ENCODE measurements at places on chromosomes 12 and 14.
A peak's percentile ranks its signal among the peaks of the same experiment; 100 is the strongest.

- no peaks in the 10 kb centered on the region for H3K36me3 ChIP-seq
- H3K4me3 ChIP-seq: no peak overlapping the region
- no peaks in the 10 kb centered on the region for H3K27me3 ChIP-seq
- DNase-seq: peak; percentile 41
- H3K4me1 ChIP-seq: no peaks in the 10 kb centered on the region
Observed at GRCh38 chr12:65300679-65301349, 22.3 kb downstream of the MSRB3 start.

DNA sequence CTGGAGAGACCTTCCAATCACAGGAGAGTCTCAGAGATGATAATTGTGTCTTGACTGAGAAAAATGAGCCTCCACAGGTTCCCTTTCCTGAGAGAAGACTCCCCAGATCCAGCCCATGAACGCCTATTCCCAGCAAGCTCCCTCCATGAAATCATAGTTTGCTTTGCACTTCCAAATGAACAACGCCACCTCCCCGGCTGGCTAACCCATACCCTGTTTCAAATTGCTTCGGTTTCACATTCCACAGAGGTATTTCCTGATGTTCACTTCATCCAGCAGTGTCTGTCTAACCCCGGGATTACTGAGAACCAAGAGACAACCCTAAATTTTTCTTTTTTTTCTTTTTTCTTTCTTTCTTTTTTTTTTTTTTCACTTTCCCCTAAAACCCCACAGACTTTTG is 124.1 kb upstream of the RFLNA start:
- peaks cover 6% of the 10 kb centered on the region for H3K4me1 ChIP-seq
- H3K27me3 ChIP-seq: peaks cover 22% of the 10 kb centered on the region
- H3K4me3 ChIP-seq: no peak overlapping the region
- H3K27ac ChIP-seq: no peak overlapping the region
- DNase-seq: no peak
- no peaks in the 10 kb centered on the region for H3K36me3 ChIP-seq

DNA sequence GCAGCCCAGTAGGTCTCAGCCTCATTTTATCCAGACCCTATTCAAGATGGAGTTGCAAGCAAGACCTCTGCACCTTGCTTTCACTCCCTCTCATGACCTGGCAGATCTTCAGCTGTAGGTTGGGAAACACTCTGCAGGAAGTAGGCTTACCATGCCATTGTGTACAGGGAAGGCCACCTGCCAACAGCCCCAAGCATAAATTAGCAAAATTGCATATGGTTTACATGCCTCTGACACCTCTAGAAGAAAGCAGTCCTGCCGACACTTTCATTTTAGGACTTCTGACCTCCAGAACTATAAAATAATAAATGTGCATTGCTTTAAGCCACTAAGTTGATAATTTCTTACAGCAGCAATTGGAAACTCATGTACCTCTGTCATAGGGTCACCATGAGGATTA is 96.9 kb downstream of the SLC15A4 start:
- peaks cover 13% of the 10 kb centered on the region for H3K27me3 ChIP-seq
- H3K36me3 ChIP-seq: no peaks in the 10 kb centered on the region
- no peak overlapping the region for H3K4me3 ChIP-seq
- H3K27ac ChIP-seq: no peak overlapping the region
- DNase-seq: no peak

- H3K36me3 ChIP-seq: no peaks in the 10 kb centered on the region
- peaks cover 64% of the 10 kb centered on the region for H3K4me1 ChIP-seq
- H3K27ac ChIP-seq: peak overlapping the region; percentile 88
- DNase-seq: peak; percentile 77
- no peaks in the 10 kb centered on the region for H3K27me3 ChIP-seq
Observed at GRCh38 chr14:20799456-20799891, 3.2 kb downstream of the RNASE1 start.

GRCh38 chr14:78847801-78848200 is 677.6 kb downstream of the NRXN3 start:
- no peaks in the 10 kb centered on the region for H3K36me3 ChIP-seq
- H3K27me3 ChIP-seq: no peaks in the 10 kb centered on the region
- no peak overlapping the region for H3K4me3 ChIP-seq
- no peak overlapping the region for H3K27ac ChIP-seq

DNA sequence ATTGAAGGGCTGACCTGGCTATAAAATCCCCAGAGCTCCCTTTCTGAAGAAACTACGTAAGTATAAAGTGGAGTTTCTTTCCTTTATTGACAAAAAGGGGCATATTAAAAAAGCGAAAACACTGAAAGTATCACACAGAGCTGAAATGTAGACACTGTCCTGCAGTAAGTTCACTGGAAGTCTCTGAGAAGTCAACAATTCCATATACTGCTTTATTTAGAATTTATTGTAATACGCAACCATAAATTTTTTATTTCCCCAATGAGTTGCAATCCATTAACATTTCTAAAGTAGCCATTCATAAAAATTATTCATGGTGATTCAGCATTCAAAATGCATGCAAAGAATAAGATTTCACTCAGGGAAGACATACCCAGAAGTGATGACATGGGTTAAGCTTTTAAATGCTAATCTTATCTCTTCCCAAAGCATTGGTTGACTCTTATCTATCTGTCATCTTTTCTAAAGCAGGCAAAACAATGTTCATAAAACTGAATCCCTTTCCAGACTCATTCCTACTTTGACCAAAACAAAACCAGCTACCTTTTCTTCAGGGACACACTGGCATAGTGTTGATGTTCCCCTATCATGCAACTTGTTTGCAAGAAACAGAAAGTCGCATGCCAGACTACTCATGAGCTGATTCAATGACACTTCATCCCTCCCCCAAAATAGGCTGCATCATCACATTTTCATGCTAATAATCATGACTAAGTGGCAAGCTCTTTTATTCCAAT is 17.3 kb downstream of the KITLG start:
- no peaks in the 10 kb centered on the region for H3K27me3 ChIP-seq
- no peaks in the 10 kb centered on the region for H3K4me1 ChIP-seq
- H3K4me3 ChIP-seq: no peak overlapping the region
- no peak overlapping the region for H3K27ac ChIP-seq

GRCh38 chr12:12396694-12397093 is 39.8 kb downstream of the BORCS5 start:
- DNase-seq: no peak
- H3K36me3 ChIP-seq: no peaks in the 10 kb centered on the region
- H3K27ac ChIP-seq: no peak overlapping the region
- no peak overlapping the region for H3K4me3 ChIP-seq

- H3K4me3 ChIP-seq: no peak overlapping the region
- peaks cover 35% of the 10 kb centered on the region for H3K4me1 ChIP-seq
- no peaks in the 10 kb centered on the region for H3K36me3 ChIP-seq
- peak overlapping the region; percentile 18 for H3K27ac ChIP-seq
Observed at GRCh38 chr12:123140676-123141614, 9.9 kb downstream of the PITPNM2 start.

DNA sequence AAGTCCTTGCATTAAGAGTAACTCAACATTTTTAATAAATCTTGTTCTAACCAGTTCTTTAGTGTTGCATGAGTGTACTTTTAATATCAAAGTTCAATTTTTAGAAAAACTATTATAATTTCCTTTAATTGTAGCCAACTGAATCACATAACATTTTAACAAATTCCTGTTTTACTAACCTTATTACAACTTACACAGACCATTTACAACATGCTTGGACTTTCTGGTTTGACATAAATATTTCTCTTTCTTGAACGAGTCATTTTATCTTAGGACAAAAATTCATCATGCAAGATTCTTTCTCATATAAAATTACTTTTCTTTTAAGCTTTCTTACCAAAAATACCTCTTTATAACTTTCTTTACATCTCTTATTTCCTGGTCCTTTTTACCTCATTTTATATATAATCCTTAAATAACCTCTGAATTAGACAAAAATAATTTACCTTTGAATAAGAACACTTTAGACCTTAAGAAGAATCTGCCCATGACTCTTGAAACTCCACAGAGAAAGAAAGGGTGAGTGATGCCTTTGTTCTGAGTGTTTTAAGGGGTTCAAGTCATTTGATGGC is 3.9 kb downstream of the SLCO1A2 start:
- H3K27ac ChIP-seq: no peak overlapping the region
- no peaks in the 10 kb centered on the region for H3K4me1 ChIP-seq
- DNase-seq: no peak
- H3K36me3 ChIP-seq: no peaks in the 10 kb centered on the region

DNA sequence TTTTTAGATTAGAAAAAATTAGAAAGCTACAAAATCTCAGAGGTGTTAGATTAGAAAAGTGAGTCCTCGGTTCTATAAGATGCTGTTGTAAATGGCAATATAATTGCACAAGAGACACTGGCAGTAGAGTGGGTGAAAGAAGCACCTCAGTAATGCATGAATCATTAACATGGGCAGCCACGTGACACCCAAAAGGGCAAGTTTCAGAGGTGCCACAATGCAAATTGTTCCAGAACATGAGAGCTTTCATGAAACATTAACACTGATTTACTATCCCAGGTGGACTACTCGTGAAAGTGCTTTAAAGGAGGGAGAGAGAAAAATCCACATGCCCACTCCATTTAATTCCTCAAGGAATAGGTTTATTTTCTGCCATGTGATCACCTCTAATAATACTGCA is 108.4 kb downstream of the PTPRR start:
- H3K4me3 ChIP-seq: no peak overlapping the region
- DNase-seq: no peak
- no peaks in the 10 kb centered on the region for H3K27me3 ChIP-seq
- no peaks in the 10 kb centered on the region for H3K36me3 ChIP-seq
- no peak overlapping the region for H3K27ac ChIP-seq
- H3K4me1 ChIP-seq: no peaks in the 10 kb centered on the region

DNA sequence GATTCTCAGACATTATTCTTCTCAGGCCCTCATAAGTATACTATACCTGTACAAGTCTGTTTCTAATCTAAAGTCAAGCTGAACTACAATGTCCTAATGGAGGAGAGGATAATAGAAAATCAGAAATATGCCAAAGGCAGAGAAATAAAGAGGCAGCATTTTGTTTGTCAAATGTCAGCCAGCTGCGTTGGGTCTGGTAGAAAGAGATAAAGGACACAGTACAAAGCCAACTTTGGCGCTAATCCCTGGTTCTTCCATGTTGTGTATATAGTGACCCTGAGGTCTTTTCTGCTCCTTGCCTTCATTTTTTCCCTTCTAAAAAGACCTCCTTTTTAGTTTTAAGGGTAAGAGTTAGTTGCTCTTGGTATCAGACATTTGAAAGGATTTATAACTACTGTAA is 103.1 kb downstream of the PRICKLE1 start:
- no peak overlapping the region for H3K4me3 ChIP-seq
- no peak overlapping the region for H3K27ac ChIP-seq
- peak; percentile 58 for DNase-seq
- H3K27me3 ChIP-seq: no peaks in the 10 kb centered on the region
- H3K36me3 ChIP-seq: no peaks in the 10 kb centered on the region

DNA sequence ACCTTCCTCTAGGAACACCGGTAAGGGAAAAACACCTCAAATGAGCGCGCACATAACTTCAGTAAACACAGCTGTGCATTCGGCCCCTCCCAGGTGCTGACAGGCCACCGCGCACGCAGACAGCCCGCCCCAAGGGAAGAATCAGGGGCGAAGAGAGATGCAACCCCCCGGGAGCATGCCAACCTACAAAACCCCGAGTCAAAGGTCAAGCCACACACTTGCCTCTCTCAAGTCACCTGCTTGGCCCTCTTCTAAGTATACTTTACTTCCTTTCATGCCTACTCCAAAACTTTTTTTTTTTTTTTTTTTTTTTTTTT is 2.3 kb upstream of the CYP46A1 start:
- H3K36me3 ChIP-seq: no peaks in the 10 kb centered on the region
- no peaks in the 10 kb centered on the region for H3K4me1 ChIP-seq
- DNase-seq: no peak
- H3K27ac ChIP-seq: no peak overlapping the region

DNA sequence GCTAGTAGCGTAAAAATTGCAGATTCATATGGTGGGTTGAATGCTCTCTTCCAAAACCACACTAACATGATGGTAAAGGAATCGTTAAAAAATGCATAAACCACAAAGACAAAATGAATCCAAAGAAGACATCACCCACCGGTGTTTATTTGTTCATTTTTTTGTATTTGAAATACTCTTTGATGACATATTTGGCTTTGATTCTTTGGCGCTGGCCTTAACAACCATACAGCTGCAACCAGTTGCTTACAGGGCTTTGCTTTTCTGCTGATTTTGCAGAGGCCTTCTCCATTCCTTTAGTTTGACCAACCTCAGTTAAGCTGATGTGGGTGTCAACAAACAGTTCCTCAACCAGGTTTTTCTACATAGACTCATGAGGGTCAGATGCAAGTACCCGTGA is 103.5 kb downstream of the CACNA1C start:
- H3K36me3 ChIP-seq: no peaks in the 10 kb centered on the region
- H3K27me3 ChIP-seq: peaks cover 6% of the 10 kb centered on the region
- DNase-seq: no peak
- H3K27ac ChIP-seq: no peak overlapping the region
- H3K4me3 ChIP-seq: no peak overlapping the region

DNA sequence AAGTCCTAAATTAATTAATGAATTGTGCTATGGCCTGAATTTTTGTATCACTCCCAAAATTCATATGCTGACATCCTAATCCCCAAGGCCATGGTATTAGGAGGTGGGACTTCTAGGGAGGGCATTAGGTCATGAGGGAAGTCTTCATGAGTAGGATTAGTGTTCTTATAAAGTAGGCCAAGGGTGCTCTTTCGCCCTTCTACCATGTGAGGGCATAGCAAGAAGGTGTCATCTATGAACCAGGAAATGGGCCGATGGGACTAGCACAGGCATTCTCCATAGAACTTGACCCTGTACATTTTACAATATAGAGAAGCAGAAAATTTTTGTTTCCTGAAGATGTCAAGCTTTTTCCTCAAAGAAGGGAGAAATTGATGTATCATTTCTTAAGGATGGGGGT is 12.5 kb downstream of the SYT10 start:
- H3K36me3 ChIP-seq: peaks cover 5% of the 10 kb centered on the region
- no peaks in the 10 kb centered on the region for H3K27me3 ChIP-seq
- no peaks in the 10 kb centered on the region for H3K4me1 ChIP-seq
- no peak overlapping the region for H3K27ac ChIP-seq

- no peak for DNase-seq
- no peaks in the 10 kb centered on the region for H3K36me3 ChIP-seq
- H3K27me3 ChIP-seq: no peaks in the 10 kb centered on the region
- H3K4me1 ChIP-seq: no peaks in the 10 kb centered on the region
Observed at GRCh38 chr14:93967637-93968250, 8.6 kb downstream of the ASB2 start.

DNA sequence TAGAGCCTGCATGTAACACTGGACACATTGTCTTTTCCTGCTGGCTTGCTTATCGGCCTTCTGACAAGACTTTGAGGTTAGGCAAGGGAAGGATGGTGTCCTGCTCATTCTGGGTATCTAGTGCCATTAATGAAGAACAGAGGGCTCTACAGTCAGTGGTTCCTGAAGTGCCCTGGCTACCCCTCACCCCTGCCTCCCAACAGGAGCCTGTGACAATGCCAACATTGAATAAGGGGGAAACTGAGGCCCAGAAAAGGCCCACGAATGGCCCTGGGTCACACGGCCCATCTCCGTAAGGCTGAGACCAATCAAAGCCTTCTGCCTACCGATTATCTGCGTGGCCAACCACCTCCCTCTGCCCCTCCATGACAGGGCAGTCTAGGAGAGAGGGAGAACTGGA is 2.1 kb downstream of the IFI27L2 start:
- peaks cover 20% of the 10 kb centered on the region for H3K27me3 ChIP-seq
- H3K4me3 ChIP-seq: no peak overlapping the region
- no peak for DNase-seq
- no peaks in the 10 kb centered on the region for H3K4me1 ChIP-seq
- H3K27ac ChIP-seq: no peak overlapping the region
- H3K36me3 ChIP-seq: no peaks in the 10 kb centered on the region
